Nucleus accumbens (tissue), 56 donors: ENCODE measurements at places on chromosomes 2 and 18.
A peak's percentile ranks its signal among the peaks of the same experiment; 100 is the strongest.

DNA sequence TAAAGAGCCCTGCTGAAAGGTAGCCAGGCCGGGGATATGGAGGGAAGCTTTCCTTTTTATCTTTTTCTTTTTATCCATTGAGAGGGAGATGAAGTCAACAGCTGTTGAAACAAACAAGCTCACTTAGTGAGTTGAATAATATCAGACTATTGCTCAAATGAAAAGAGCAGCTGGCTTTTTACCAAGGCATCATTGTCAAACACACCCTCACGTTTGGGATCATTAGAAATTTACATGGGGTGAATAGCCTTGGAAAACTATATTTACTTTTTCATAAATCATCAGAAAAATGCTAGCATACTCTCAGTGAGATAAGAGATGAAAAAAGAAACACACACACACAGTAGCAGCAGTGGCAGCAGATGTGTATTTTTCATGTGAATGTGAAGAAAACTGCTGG is 71.5 kb upstream of the HNMT start:
- DNase-seq = no peak

GRCh38 chr2:180657054-180657453 is 323.4 kb upstream of the UBE2E3 start:
- DNase-seq = no peak

GRCh38 chr18:63262369-63263335 is 56.9 kb downstream of the BCL2 start:
- DNase-seq = peak; percentile 59

GRCh38 chr2:17427401-17427800 is 90.8 kb downstream of the RAD51AP2 start:
- DNase-seq = no peak
